ENCODE measurements at places on chromosomes 12 and 14.
A peak's percentile ranks its signal among the peaks of the same experiment; 100 is the strongest.

DNA sequence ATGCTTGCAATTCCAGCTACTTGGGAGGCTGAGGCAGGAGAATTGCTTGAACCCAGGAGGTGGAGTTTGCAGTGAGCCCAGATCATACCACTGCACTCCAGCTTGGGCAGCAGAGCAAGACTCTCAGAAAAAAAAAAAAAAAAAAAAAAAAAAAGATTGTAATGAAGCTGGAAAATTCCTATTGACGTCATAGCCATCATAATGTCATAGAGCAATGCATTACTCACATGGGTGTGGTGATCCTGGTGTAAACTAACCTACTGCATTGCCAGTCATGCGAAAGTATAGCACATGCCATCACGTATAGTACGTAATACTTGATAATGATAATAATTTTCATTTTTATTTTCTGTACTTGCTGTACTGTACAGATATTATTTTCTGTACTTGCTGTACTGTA is 42.7 kb upstream of the NID2 start:
- DNase-seq = no peak

DNA sequence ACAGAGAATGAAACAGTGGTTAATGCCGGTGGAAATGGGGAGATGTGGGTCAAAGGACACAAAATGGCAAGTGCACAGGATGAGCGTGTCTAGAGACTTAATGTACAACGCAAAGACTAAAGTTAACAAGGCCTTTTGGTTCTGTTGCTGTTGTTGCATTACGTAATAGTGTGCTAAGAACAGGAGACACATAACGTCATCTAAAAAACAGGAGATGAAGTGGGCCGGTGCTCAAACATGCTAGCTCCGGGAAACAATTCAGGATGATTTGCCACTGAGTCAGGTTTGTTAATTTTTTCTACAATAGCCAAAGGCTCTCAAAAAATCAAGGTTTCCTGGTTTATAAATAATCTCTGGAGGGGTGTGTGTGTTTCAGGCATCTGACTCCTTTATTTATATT is 55.5 kb downstream of the ETV6 start:
- no peak for DNase-seq

GRCh38 chr12:10310926-10311720 is 3.5 kb downstream of the KLRD1 start:
- no peak for DNase-seq

GRCh38 chr12:1173781-1174617 is 183.0 kb downstream of the ERC1 start:
- DNase-seq = no peak

DNA sequence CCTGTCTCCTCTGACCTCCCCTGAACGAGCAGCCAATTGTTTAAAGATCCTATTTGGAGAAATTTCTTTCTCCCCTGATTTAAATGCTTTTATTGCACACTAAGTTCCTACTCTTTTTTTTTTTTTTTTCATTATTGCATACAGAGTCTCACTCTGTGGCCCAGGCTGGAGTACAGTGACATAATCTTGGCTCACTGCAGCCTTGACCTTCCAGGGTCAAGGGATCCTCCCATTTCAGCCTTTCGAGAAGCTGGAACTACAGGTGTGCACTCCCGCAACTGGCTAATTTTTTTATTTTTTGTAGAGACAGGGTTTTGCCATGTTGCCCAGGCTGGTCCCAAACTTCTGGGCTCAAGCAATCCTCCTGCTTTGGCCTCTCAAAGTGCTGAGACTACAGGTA is 5.2 kb upstream of the P2RX7 start:
- DNase-seq = no peak

GRCh38 chr12:21911832-21912231 is 29.4 kb downstream of the ABCC9 start:
- no peak for DNase-seq

DNA sequence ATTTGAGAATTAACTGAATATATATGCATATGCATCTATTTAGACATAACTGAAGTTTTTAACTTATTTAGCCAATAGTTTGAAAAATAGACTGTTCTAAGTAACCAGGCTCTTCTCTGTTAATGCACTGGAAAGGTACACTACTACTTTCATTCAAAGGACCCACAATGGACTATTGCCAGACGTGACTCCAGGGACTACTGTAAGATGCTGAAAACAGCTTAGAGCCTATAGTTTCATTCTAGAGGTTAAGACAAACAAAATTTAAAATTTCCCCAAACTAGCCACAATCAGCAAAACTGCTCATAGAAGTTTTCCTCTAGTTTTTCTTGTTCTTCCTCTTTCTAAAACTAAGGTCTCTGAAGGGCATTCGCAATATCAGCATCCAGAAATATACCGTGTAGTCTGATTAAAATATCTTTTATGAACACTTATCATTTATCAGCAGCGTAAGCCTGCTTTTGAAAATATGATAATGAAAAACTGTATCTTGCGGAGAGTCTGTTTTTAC is 10.4 kb downstream of the APPL2 start:
- no peak for DNase-seq

GRCh38 chr12:82675246-82675645 is 11.5 kb upstream of the TMTC2 start:
- DNase-seq = no peak

DNA sequence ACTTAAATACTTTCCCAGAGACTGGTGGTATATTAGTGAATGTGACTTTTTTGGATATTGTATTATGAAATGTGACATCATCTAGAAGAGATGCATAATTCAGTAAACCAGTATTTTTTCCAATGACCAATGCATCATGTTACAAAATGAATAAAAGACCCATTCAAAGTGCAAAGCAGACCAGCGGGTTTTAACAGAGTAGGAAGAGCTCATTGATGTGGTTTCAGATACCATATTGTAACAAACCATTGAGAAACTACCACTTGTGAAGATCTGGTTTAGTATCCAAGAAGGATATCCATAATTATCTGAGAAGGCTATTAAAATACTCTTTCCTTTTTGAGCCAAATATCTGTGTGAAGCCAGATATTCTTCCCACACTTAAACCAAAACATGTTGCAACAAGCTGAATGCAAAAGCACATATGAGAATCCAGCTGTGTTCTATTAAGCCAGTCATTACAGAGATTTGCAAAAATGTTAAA is 47.7 kb downstream of the MVK start:
- no peak for DNase-seq

- DNase-seq = no peak
Observed at GRCh38 chr12:116161588-116161987, 115.9 kb downstream of the MED13L start.

DNA sequence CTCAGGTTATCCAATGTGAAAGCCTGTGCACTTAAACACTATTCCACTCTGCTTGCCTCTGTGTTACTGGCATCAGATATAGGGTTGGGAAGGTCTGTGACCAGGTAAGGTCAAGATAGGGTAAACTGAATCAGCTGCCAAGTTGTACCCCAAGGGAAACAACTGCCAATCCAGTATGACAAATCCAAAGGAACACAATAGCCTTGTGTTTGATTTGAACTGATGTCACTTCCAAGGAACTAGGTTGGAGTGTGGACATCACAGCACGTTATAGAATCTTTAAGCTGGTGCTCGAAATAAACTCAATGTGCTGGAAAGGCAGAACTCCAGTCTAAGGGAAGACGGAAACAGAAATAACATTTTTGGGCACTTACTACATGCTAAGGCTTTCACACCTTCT is 223.4 kb upstream of the BTG1 start:
- no peak for DNase-seq

DNA sequence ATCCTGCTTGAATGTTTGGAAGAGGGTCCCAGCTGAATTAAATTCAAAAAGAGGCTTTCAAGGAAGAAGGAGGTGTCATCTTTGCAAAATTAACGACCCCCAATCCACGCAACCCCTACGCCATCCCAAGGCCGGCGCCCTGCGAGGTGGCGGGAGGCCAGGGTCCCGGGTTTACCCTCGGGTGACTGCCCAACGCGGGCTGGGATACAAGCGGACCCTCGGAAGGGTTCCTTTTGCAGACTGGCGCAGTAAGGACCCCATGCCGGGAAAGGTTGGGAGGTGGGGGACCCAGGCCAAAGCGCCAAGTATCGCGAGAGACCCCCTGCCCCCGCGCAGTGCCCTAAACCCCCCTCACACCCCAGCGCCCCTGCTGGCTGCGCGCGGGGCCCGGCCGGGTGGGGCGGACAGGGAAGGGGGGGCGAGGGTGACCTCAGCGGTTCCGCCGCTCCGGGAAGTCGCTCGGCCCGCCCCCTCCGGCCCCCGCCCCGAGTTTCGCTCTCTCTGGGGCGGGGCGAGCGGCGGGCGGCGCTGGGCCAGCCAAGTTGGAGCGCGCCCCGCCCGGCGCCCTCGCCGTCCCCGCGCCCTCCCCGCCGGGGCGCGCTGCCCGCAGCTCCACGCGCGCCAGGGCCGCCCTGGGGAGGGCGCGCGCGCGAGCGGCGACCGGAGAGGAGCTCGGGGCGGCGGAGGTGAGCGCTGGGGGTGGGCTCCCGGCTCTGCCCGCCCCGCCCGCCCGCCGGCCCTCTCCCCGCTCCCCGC is 708 bp upstream of the ZBTB42 start:
- peak; percentile 79 for DNase-seq

DNA sequence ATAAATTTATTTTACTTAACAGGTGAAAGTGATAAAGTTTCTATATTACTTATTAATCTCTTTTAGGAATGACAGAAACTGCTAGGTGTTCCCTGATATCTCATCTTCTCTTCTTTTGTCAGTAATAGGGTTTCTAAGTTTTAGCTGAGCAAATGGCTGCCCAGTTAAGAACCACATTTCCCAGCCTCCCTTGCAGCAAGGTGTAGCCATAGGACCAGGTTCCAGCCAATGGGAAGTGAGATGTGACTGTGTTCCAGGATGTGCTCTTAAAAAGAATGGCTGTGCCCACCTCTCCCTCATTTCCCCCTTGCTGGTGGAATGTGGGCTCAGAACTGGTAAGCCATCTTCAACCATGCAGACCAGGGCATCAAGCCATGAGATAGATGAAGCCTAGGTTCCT is 165.6 kb downstream of the HELB start:
- DNase-seq = no peak

GRCh38 chr12:30582943-30583342 is 112.7 kb downstream of the IPO8 start:
- no peak for DNase-seq

DNA sequence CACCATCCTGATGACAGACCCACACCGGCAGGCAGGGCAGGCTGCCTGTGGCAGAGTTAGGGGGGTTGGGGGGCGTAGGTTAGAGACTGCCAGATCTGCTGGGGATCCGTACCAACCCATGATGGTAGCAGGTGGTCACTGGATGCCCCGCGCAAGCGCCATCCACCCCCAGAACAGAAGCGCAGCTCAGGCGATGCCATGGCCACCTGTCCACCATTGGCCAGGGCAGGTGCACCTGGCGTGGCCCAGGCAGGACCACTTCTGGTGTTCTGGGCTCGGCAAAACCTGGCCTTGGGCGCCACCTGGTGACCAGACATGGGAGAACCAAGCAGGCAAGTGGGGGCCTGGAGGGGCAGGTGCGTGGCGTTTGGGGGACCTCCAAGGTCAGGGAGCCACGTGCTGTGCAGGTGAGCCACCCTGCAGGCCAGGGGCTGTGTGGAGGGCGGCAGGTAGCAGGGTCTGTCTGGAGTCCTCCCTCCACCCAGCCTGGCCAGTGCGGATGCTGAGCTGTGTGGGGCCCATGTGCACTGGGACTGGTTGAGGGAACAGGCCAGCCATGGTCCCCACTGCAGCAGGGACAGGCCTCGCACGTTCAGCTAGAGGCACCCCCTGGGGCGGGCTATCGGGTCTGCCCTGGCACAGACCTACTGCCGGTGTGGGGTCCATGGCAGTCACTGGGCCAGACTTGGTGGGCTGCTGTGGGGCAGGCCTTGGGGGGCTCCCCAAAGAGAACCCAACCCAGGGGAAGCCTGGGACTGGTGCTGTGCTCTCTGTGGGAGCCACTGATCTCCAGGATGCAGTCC is 15.6 kb downstream of the BAG5 start:
- peak; percentile 82 for DNase-seq

- DNase-seq = no peak
Observed at GRCh38 chr14:59333235-59333634, 131.9 kb downstream of the GPR135 start.

- peak; percentile 49 for DNase-seq
Observed at GRCh38 chr12:108734200-108734906, 3.0 kb upstream of the CORO1C start.

GRCh38 chr12:15599266-15600037 is 189.7 kb downstream of the EPS8 start:
- no peak for DNase-seq

DNA sequence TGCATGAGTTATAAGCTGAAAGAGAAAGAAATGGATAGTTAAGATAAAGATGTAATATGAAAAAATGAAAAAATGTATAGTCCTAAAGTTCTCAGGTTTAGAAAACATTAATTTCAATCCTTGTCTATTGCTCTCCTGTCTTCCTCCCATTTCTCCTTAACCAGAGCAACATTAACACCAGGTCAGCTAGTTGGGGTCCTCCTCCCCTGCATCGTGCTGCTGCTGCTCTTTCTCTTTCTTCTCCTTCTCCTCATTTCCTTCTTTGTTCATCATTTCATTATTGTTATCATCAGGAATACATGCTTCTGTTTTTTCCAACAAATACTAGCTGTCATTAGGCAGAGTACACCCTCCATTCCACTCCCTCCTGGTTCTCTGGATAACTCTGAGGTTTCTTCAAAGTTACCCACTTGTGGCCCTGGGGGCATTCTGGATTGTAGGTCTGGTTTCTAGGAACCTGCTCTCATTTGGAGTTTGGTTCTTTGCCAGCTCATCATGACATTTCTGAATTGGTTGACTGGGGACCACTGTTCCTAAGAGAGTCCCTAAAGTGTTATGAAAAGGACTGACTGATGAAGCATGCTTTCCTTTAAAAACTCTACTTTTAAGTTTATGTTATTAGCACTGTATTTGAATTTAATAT is 17.0 kb downstream of the ACSS3 start:
- DNase-seq = no peak

DNA sequence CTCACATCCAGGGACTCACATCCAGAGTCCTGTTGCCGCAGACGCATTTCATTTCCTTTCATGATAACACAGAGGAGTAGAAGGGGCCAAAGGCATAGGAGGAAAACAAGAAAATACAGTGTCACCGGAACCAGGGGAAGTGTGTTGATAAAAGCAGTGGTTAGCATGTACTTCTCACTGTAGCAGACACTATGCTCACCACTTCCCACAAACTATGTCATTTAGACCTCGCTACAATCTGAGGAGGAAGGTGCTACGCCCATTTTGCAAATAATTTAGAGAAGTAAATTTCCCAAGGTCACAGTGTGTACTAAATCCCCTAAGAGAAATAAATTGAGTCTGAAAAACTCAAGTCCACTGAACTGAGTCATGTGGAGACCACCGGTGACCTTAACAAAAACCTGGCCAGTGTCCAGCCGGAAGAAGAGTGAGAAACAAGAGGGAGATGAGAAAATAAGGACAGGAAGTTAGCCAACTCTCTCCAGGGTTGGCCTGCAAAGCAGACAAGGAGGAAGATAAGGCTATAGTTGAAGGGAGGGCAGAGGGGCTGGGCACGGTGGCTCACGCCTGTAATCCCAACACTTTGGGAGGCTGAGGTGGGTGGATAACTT is 25.8 kb upstream of the TMCC3 start:
- DNase-seq = peak; percentile 16

DNA sequence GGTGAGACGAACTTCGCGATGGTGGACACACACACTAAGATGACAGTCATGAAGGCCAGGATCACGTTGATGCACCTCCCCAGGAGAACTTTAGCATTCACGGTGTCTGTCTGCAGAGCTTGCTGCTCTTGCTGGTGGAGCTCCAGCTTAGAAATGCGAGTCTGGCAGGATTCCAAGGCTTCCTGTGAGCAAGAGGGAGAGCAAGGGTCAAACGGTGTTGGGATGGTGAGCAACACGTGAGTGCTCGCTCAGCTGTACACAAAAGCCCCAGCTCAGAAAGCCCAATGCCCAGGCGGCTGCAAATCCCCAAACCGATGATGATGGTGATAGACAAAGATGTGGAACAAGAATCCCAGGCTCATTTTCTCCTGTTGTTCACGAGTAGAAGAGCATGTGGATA is 78.8 kb downstream of the TMCC3 start:
- DNase-seq = no peak
